ENCODE measurements at places on chromosomes 5 and 9. TPM values are rescaled to one million over a fixed set of nuclear protein-coding genes. Genes with fewer than 3 reads are reported as not detected.

The RAB3C gene
- not detected for total RNA-seq

The WDR38 gene
- not detected for total RNA-seq

The GZMA gene
- not detected for total RNA-seq

The NR2F1 gene
- 0.32 TPM for total RNA-seq

The EIF4E1B gene
- total RNA-seq, result not detected

The IL7R gene
- 1.3 TPM for total RNA-seq

DNA sequence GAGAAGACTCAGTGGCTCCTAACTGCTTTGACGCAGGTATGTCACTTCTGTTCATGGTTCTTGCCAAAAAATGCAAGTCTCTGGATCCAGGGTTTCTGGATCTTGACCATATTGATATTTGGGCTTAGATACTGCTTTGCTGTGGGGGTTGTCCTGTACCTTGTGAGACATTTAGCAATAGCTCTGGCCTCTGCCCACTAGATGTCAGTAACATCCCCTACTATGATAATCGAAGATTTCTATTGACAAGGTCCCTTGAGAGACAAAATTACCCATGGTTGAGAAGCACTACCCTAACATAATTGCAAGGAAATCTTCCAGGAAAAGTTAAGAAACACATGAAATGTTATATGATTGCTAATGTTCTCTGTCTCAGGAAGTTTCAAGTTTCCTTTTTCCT, 285.4 kb downstream of the TMEM232 start:
- no peaks in the 10 kb centered on the region for H3K36me3 ChIP-seq
- no peak for DNase-seq
- H3K4me3 ChIP-seq, result no peak overlapping the region
- H3K27me3 ChIP-seq, result no peaks in the 10 kb centered on the region

DNA sequence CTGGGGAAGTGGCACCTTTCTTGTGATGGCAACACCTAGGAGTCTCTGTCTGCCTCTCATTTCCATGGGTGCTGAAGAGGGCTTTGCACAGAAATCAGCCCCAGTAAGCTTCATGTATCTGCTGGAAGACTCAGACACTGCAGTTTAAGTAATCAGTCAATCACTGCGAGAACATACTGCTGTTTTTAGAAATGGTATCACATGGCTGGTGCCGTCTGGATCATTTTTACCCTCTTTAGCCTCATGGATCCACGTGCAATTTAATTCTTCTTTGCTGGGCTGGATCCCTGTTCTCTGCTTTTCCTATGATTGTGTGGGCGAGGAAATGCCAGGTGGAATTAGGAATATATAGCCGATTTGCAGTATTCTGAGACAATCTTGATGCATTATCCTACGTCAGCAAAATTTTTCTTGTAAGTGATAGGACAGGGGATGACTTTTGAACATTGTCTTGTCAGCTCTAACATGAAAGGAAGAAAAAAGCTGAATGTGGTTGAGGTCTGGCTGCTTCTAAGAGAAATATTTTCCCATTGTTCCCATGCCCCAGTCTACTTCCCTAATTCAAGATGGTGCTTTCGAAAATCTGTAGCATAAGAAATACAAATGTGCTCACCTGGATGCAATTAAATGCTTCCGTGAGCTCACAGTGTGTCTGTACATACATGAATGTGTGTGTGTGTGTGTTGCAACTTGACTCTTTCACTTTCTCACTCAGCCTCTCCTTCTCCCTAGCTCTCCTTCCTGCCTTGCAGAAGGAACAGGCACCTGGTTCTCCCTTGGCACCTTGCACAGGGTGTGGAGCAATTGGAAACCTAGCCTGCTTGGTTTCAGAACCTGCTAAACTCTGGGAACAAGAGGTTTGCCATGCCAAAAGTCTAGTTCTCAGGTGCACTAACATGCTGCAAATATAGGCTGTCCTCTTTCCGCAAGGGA, 281.6 kb downstream of the NTRK2 start:
- H3K27ac ChIP-seq, result no peak overlapping the region
- DNase-seq, result no peak
- no peaks in the 10 kb centered on the region for H3K36me3 ChIP-seq
- no peak overlapping the region for H3K4me3 ChIP-seq
- H3K27me3 ChIP-seq, result no peaks in the 10 kb centered on the region

- H3K36me3 ChIP-seq, result peaks cover 11% of the 10 kb centered on the region
- H3K4me1 ChIP-seq, result no peaks in the 10 kb centered on the region
- no peaks in the 10 kb centered on the region for H3K27me3 ChIP-seq
- H3K4me3 ChIP-seq, result no peak overlapping the region
These were observed 17.9 kb downstream of the NDUFA8 start for GRCh38 chr9:122141671-122142070.

DNA sequence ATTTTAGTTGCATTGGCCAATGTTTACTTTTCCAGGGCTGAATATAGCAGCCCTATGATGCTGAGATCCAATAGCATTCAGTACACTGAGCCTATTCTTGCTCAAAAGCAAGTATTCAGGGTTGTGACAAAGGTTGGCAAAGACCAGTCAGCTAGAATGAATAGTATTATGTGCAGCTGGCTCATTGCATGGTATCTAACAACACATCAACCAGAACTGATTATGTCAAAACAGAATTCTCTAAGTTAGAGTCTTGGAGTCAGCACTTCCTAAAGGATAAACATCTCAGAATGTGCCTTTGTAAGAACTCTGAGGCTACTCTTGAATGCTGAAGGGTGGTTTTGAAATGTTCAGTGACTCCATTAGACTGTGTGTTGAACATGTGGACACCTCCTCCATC, 774.5 kb upstream of the RGMB start:
- no peak for DNase-seq
- no peaks in the 10 kb centered on the region for H3K27me3 ChIP-seq
- H3K27ac ChIP-seq, result no peak overlapping the region
- H3K4me1 ChIP-seq, result no peaks in the 10 kb centered on the region
- H3K36me3 ChIP-seq, result no peaks in the 10 kb centered on the region

DNA sequence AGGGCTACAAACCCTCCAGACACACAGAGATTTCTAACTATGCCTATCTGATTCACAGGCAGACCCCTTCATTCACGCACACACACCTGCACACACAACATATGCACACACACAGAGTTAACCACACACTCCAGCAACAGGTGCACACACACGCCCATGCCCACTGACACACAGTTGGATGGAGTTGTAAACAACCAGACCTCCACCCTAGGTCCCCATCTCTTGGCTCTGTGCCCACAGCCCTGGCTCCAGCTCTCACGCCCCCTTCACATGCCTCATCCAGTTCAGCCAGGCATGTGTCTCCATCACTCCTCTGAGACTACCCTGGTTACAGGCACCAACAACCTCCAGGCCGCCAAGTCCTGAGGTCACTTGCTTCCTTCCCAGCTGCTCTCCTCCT, 61.1 kb downstream of the PSD2 start:
- DNase-seq, result no peak
- H3K36me3 ChIP-seq, result no peaks in the 10 kb centered on the region
- no peak overlapping the region for H3K27ac ChIP-seq
- H3K4me3 ChIP-seq, result no peak overlapping the region
- H3K27me3 ChIP-seq, result no peaks in the 10 kb centered on the region

DNA sequence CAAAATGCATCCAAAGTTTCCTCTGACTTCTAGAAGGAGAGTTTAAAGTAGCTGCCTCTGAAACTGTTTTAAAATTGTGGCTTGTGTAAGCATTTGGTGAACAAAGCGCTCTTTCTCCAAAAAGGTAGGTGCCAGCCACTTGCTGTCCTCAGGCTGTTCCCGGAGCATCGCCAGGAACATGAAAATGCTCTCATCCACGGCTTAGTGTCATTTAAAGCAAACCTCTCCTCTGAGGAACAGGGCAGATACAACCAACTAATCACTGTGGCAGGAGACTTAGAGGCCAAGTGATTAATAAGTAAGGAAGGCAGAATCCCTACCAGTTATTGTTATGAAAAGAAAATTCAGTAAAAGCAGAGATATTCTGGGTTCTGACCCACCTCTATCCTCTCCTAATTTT, 165.6 kb downstream of the DCP2 start:
- DNase-seq, result no peak
- H3K27me3 ChIP-seq, result no peaks in the 10 kb centered on the region
- no peaks in the 10 kb centered on the region for H3K4me1 ChIP-seq

Measured in GM12878 (cell line).